Motor neuron (in vitro differentiated cells): ENCODE measurements at places on chromosomes 5 and 9. TPM values are rescaled to one million over a fixed set of nuclear protein-coding genes. Genes with fewer than 3 reads are reported as not detected.

Gene SGCD
- 48.2 and 56.9 TPM in 2 replicates for total RNA-seq

Gene PCA3
- total RNA-seq, result 1.6 and 5.0 TPM in 2 replicates

Gene SLCO6A1
- total RNA-seq, result 0.49 and 1.0 TPM in 2 replicates

Gene FRMPD1
- 4.1 and 4.9 TPM in 2 replicates for total RNA-seq

Gene TLX3
- total RNA-seq, result not detected in 2 replicates
